ENCODE measurements at places on chromosomes 5 and 9. TPM values are rescaled to one million over a fixed set of nuclear protein-coding genes. Genes with fewer than 3 reads are reported as not detected.

GRCh38 chr9:135926402-135927194, 19.3 kb upstream of the CAMSAP1 start:
- no peak overlapping the region for H3K4me3 ChIP-seq
- DNase-seq: peak; percentile 51
- H3K27me3 ChIP-seq: no peaks in the 10 kb centered on the region
- H3K4me1 ChIP-seq: peaks cover 7% of the 10 kb centered on the region

DNA sequence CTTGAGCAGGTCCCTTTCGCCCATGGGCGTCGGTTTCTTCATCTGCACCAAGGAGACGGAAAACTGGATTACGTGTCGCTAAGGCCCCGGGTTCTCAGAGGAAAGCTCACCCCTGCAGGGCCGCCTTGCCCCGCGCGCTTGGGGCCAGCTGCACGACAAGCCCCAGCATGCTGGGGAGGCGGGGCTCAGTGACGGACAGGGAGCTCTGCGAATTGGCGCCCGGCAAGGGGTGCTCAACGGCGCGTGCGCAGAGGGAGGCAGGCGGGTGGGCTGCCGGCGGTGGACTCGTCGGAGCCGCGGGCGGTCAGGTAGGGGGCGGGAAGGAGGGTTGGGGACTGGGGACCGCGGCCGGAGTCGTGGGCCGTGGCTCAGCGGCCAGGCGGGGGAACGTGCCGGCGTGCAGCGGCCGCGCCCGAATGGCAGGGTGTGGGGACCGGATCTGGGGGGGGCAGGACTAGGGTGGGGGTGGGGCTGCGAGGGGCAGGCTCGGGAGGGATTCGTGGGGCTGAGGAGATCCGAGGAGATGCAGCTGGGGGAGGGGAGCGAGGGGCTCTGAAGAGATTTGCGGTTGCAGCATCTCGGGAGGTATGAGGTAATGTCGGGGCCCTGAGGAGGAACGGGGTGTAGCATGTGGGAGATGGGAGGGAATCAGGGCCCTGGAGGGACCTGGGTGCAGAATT, at the start of gene TRIM32:
TSS of gene TRIM32 (plus strand) at position 232 of the 680 bp plus-strand sequence. CDS start 10,438 bp downstream, outside the sequence.
- H3K27me3 ChIP-seq: no peaks in the 10 kb centered on the region
- H3K4me1 ChIP-seq: peaks cover 11% of the 10 kb centered on the region
- H3K36me3 ChIP-seq: no peaks in the 10 kb centered on the region
- no peak within 1 kb of the TSS for H3K27ac ChIP-seq
- peak within 1 kb of the TSS; percentile 82 for H3K4me3 ChIP-seq
- peak; percentile 92 for DNase-seq

DNA sequence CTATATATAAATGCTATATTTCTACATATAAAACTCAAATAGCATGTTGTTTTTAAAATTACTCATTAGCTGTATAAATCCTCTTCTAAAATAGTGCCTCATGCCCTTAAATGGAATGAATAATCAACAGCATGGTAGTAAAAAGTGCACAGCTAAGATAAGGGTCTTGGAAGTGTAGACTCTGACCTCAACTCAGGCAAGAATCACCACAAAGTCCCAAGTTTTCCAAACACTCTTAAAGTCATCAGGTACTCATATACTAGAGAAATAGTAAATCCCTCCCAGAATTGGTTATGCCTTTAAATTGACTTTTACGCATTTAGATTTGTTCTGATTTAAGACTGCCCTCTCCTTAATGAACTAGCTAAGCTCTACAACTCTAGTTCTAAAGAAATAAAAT, 113.8 kb downstream of the TMEM161B start:
- peaks cover 4% of the 10 kb centered on the region for H3K27me3 ChIP-seq
- DNase-seq: no peak
- no peak overlapping the region for H3K27ac ChIP-seq
- no peaks in the 10 kb centered on the region for H3K4me1 ChIP-seq
- no peaks in the 10 kb centered on the region for H3K36me3 ChIP-seq

- no peak overlapping the region for H3K27ac ChIP-seq
- no peaks in the 10 kb centered on the region for H3K27me3 ChIP-seq
- H3K4me1 ChIP-seq: peaks cover 6% of the 10 kb centered on the region
- H3K36me3 ChIP-seq: no peaks in the 10 kb centered on the region
These were observed 23.1 kb downstream of the ADRB2 start for GRCh38 chr5:148849461-148849860.

GRCh38 chr5:170173227-170173626, 59.6 kb upstream of the C5orf58 start:
- H3K4me1 ChIP-seq: no peaks in the 10 kb centered on the region
- H3K36me3 ChIP-seq: no peaks in the 10 kb centered on the region
- H3K27ac ChIP-seq: no peak overlapping the region
- no peak for DNase-seq

GRCh38 chr9:111926421-111926875, 29.8 kb downstream of the UGCG start:
- H3K27ac ChIP-seq: peak overlapping the region; percentile 99
- peaks cover 39% of the 10 kb centered on the region for H3K4me1 ChIP-seq
- no peaks in the 10 kb centered on the region for H3K27me3 ChIP-seq
- peak; percentile 95 for DNase-seq
- peaks cover 6% of the 10 kb centered on the region for H3K36me3 ChIP-seq

- peaks cover 61% of the 10 kb centered on the region for H3K4me1 ChIP-seq
- H3K27ac ChIP-seq: no peak overlapping the region
- DNase-seq: no peak
- no peaks in the 10 kb centered on the region for H3K27me3 ChIP-seq
These were observed 27.2 kb upstream of the CER1 start for GRCh38 chr9:14749741-14750211.

- no peak overlapping the region for H3K27ac ChIP-seq
- no peaks in the 10 kb centered on the region for H3K4me1 ChIP-seq
These were observed 289.7 kb upstream of the SEMA6A start for GRCh38 chr5:116864157-116864837.

GRCh38 chr9:20593537-20593936, 28.8 kb downstream of the MLLT3 start:
- no peaks in the 10 kb centered on the region for H3K36me3 ChIP-seq
- H3K4me1 ChIP-seq: peaks cover 4% of the 10 kb centered on the region
- no peak overlapping the region for H3K4me3 ChIP-seq

DNA sequence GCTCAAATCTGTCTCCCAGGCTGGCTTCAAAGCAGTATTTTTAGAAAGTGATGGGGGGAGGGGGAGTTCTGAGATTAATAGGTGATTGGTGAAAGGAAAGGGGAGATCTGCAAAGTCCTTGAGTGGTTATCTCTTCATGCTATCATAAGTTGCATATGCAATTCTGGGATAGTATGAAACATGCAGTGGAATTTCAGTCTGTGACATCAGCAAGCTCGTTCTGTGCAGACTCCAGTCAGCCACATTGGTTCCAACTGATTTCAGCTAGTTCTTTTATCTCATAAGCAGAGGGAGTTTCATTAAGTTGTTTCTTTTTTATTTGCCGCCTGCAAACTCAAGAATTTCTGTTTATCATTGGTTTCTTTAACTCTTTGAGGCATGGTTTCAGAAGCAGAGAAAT, 180.5 kb upstream of the SH3GL2 start:
- no peak for DNase-seq
- peaks cover 8% of the 10 kb centered on the region for H3K4me1 ChIP-seq
- no peak overlapping the region for H3K27ac ChIP-seq
- no peaks in the 10 kb centered on the region for H3K27me3 ChIP-seq

DNA sequence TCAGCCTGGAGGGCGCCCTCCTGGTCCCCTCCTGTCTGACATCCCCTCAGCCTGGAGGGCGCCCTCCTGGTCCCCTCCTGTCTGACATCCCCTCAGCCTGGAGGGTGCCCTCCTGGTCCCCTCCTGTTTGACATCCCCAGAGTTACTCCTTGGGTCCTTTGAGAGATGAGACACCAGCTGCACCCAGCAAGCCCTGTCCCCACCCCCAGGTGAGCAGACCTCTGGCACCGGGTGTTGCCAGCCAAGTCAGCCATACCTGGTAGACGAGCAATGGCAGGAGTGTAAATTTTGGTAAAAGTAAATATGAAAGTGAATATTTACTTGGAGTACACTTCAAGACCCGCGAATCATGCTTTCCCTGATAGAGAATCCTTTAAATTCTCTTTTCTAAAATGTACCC, 25.4 kb downstream of the EXOC3 start:
- H3K27ac ChIP-seq: no peak overlapping the region
- H3K27me3 ChIP-seq: no peaks in the 10 kb centered on the region
- peaks cover 14% of the 10 kb centered on the region for H3K36me3 ChIP-seq
- H3K4me3 ChIP-seq: no peak overlapping the region

DNA sequence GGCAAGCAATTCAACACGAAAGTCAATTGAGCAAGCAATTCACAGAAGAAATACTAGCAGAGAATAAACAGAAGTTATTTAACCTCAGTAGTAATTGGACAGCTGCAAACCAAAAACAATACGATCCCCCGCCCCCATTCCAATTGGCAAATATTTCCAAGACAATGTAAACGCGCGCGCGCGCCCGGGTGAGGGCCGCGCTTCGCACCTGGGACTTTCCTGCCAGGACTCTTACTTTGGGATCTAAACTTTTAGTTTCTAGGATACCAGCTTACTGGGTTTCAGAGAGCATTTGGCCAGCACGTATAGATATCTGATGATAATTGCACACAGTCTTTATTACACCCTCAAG, 8.6 kb downstream of the RUFY1 start:
- peak; percentile 61 for DNase-seq
- peaks cover 17% of the 10 kb centered on the region for H3K4me1 ChIP-seq

DNA sequence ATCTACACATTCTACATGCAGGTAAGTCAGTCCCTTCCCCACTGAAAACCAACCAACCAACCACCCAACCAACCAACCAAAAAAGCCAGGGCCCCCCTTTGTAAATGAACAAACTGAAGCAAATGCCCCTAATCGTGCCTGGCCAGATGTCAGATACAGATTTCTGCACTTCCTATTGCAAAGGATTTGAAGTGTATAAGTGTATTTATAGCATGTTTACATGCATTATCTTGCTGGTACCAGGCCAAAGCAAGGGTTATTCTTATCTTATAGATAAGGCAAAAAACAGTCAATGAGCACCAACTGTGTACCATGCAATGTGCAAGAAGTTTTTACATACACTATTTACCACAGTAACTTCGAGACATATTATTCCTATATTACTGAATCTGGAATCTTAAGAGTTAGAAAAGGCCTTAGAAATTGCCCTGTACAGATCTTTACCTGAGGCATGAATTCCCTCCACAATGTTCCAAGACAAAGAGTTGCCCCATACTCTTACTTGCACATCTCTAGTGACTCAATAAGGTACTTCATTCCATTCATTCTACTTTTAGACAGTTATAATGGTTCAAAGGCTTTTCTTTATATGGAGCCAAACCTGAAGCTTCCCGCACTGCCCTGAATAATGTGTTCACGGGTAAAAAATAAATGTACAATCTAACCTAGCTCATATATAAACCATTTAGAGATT, 51.7 kb upstream of the NR5A1 start:
- peaks cover 4% of the 10 kb centered on the region for H3K27me3 ChIP-seq
- H3K27ac ChIP-seq: no peak overlapping the region
- H3K4me1 ChIP-seq: no peaks in the 10 kb centered on the region
- DNase-seq: no peak
- H3K4me3 ChIP-seq: no peak overlapping the region
- H3K36me3 ChIP-seq: no peaks in the 10 kb centered on the region

DNA sequence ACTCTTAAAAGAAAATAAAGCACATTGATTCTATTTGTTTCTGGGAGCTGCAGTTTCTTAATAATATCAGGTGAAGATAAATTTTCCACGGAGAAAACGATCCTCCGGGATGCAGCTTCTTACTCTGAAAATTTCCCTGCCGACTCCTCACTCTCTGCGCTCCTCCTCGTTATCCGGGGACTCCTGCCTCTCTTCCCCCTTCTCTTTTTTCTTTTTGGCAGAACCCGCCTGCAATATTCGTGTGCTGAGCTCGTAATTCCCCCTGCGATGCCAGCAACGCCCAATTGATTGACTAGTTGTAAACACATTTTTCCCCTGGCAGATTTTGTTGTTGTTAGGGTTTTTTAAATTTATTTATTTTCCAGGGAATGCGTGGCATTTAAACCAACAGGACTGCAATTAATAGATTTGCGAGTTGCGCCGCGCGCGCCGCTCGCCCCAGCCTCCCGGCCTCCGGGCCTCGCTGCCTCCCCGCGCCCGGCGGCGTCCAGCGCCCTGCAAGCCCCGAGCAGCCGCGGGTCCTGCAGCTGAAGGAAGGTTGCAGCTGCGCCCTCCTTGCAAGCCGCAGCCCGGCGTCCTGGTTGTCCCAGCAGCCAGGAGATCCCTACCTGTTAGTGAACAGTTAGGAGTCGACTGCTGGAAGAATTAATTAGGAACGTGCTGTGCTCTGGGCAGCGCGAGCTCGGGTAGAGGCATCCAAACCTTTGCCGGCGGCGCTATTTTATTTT, 2.2 kb downstream of the NTNG2 start:
- no peak overlapping the region for H3K4me3 ChIP-seq
- peaks cover 61% of the 10 kb centered on the region for H3K27me3 ChIP-seq
- H3K36me3 ChIP-seq: no peaks in the 10 kb centered on the region
- no peak overlapping the region for H3K27ac ChIP-seq
- peaks cover 10% of the 10 kb centered on the region for H3K4me1 ChIP-seq

- H3K27me3 ChIP-seq: no peaks in the 10 kb centered on the region
- DNase-seq: no peak
- peaks cover 28% of the 10 kb centered on the region for H3K4me1 ChIP-seq
- no peaks in the 10 kb centered on the region for H3K36me3 ChIP-seq
- no peak overlapping the region for H3K27ac ChIP-seq
These were observed 20.9 kb upstream of the SPINK14 start for GRCh38 chr5:148147415-148147814.

DNA sequence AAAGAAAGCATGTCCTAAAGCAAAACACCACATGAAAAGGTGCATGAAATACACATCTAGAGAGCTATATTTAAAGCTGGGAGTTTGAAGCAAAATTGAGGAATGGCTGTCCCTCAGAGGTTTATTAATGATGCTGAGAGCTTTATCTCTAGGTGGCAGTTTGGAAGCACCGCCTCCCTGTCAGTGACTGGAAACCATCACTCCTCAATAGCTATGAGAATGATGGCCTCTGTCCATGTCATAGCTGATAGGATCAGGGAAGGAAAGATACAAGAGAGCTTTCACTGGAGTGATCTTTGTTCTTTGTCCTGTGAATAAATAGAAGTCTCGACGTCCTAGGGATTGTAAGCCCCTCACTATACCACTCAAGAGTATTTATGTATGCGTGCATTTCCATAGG, 110.5 kb downstream of the NUDT12 start:
- no peak overlapping the region for H3K4me3 ChIP-seq
- H3K27ac ChIP-seq: no peak overlapping the region
- no peaks in the 10 kb centered on the region for H3K27me3 ChIP-seq
- peaks cover 9% of the 10 kb centered on the region for H3K4me1 ChIP-seq
- no peaks in the 10 kb centered on the region for H3K36me3 ChIP-seq
- no peak for DNase-seq

- peak overlapping the region; percentile 20 for H3K27ac ChIP-seq
- peak; percentile 68 for DNase-seq
- H3K27me3 ChIP-seq: no peaks in the 10 kb centered on the region
- peaks cover 20% of the 10 kb centered on the region for H3K4me1 ChIP-seq
- H3K4me3 ChIP-seq: no peak overlapping the region
- no peaks in the 10 kb centered on the region for H3K36me3 ChIP-seq
These were observed 108.7 kb downstream of the MUSK start for GRCh38 chr9:110777196-110777875.

Gene CARTPT
- not detected for total RNA-seq

Gene BTNL8
- not detected for total RNA-seq

Gene WDR38
- total RNA-seq: not detected

Gene SLC36A3
- total RNA-seq: not detected

Gene PKD2L2
- not detected for total RNA-seq

Gene SH2D3C
- 95.0 TPM for total RNA-seq

Gene C5orf46
- not detected for total RNA-seq

Gene IFNA2
- total RNA-seq: not detected

Gene CCDC192
- total RNA-seq: not detected

Gene SEMA5A
- total RNA-seq: 0.04 TPM

Gene PCDH12
- 20.4 TPM for total RNA-seq

Gene LCN9
- not detected for total RNA-seq

Gene CD14
- 0.33 TPM for total RNA-seq

Gene C9orf50
- not detected for total RNA-seq
